Left colon (tissue), 2 donors: ENCODE measurements at places on chromosomes 2 and 18. TPM values are rescaled to one million over a fixed set of nuclear protein-coding genes. Genes with fewer than 3 reads are reported as not detected.

DNA sequence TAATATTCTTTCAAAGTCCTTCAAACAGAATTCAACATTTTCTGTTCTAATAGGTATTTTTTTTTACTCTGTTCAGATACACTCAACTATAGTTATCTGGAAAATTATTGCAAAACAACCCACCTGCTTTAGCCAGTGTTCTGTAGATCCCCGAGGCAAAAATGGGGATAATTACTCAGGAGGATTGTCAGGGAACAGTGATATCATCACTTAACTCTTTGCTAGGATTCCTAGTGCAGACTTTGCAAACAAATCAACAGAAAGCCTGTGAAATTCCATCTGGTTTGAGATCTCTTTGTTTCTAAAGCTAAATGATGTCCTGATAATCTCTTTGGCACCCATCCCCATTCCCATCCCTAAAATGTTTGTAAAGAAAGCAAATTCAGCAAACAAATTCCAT, 413.6 kb upstream of the MEIS1 start:
- no peak for DNase-seq

DNA sequence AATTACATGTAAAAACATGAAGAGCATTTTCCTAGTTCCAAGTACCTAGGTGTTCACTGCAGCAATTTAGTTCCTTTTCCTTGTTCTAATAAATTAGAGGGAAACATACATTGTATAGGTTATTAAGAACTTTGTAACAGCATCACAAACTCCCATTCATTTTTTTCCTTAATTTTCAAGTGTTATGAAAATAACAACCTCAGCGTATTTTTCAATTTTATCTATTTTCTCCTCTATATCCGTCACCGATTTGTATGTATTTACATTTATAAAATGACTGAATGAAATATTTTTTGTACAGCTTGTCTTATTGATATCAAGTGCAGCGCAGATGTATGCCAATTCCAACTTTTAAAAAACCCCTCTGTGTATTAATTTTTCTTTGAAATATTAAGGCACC, 44.0 kb downstream of the ZCCHC2 start:
- no peak for DNase-seq

The TMEM182 gene
- total RNA-seq, result 2.5 TPM

- DNase-seq, result no peak
These were observed 66.3 kb downstream of the RTTN start for GRCh38 chr18:70139138-70139537.

The TUBA4B gene
- not detected for total RNA-seq
